ENCODE measurements at places on chromosomes 7 and 10.

DNA sequence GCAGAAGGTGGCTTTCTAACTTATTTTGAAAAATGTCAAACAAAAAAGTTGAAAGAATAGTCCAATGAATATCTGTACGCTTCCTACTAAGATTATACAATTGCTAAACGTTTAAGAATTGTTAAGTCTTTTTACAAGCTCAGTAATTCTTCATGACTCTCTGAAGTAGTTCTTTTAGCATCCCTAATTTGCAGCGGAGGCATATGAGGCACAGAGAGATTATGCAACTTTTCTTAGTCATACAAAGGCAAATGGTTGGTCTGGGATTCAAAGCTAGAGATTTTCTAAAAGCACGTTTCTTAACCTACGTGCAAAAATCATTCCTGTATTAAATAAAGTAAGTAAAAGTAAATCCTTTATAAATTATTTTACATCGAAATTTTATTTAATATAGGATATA, 254.2 kb downstream of the MAGI2 start:
- no peak for DNase-seq

GRCh38 chr7:150903606-150904005, 51.3 kb downstream of the AOC1 start:
- no peak for DNase-seq

DNA sequence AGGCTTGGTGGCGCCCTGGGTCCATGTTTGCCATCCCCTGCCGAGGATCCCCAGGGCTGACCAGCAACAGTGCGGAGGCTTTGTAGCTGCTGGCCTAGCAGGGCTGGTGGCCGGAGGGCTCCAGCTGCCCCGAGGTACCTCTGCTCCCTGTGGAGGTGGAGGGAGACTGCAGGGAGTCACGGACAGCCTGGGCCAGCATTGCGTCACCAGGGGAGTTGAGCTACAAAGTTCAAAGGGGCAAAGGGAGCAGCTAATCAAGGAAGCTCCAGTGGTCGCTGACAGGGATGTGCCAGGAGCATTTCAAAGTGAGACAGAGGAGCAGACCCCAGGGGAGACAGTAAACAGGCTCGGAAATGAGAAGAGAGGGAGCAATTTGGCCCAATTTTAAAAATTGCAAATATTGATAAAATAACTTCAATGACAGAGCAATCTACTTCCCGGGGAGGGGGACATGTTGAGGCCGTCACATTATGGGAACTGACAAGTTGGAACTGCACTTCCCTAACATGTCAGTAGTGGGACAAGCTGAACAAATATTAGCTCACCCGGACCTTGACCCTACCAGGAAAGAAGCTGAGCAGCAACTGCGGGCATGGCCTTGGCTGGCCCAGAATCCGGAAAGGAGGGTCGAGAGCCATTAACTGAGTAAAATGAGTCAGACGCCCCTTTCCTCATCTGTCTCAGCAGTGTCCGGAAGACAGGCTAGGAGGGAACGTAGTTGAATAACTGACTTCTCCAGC, 39.4 kb downstream of the BTBD16 start:
- DNase-seq, result no peak

DNA sequence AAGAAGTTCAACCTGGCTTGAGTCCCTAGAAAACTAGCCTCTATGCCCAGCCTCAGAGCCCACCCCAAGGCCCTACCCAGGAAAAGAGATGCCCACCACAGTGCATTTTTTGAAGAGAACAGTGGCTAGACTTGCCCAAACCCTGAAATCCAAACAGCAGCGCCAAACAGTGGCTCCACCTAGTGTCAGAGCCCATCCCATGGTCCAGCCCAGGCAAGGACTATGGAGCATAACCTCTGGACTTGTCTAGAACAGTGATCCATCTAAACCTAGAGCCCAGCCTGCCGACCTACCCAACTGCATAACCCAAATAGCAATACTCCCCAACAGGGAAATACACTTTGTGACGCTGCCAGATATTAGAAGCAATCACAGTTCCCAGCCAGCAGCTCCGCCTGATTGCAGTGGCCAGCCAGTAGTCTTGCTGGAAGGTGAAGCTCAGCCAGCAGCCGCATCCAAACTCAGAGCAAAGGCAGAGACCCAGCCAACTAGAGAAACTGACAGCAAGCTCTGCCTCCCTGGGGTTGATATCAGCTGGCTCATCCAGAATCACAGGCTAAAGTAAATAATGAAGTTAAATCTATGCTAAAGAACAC, 44.5 kb downstream of the HBP1 start:
- DNase-seq, result no peak

DNA sequence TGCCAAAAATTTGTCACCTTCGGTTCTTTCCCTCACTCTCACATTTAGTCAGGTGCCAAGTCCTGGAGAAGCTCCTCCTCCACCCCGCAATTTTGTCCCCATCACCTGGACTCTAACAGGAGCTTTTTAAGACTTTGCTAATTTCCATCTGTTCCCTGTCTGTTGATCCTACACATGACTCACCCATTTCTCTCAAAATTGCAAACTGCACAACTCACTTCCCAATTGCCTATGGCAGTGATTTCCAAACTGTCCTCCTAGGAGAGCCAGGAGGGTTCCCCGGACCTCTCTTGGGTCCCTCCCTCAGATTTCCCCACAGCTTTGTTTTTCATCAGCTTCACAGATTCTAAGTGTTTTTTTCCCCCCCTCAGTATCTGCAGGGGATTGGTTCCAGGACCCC, 120.3 kb downstream of the WNT2 start:
- no peak for DNase-seq

- no peak for DNase-seq
Measured at GRCh38 chr7:115749924-115750323, 280.6 kb downstream of the TFEC start.

DNA sequence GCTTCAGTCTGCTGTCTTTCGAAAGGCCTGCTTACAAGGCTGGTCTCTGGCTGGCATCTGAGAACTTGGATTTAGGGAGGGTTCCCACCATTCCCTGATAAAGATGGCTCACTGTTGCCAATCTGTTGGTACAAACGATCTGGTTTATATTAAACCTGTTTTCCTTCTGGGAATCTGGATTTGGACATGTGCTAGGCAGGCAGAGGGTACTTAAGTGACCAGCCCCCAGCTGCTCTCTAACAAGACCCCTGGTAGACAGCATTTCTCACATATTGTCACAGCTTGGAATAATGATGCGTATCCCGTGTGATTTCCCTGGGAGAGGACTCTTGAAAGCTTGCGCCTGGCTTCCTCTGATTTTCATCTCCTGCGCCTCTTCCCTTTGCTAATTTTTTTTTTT, 21.6 kb downstream of the YWHAG start:
- no peak for DNase-seq

DNA sequence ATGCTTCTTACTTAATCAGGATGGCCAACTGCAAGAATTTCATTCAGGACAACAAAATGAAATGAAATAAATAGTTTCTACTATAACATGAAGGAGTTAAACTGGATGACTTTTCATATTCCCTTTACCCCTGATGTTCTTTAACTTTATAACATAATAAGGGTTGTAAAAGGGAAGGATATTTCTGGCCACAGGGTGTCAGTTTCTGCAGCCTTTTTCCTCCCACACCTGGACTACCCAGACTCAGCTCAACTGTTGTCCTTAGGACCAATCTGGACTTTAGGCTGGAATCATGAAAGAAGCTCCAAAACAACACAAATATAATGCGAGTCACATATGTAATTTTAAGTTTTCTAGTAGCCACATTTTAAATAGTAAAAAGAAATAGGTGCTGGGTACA, 43.4 kb downstream of the PRPS1L1 start:
- no peak for DNase-seq

DNA sequence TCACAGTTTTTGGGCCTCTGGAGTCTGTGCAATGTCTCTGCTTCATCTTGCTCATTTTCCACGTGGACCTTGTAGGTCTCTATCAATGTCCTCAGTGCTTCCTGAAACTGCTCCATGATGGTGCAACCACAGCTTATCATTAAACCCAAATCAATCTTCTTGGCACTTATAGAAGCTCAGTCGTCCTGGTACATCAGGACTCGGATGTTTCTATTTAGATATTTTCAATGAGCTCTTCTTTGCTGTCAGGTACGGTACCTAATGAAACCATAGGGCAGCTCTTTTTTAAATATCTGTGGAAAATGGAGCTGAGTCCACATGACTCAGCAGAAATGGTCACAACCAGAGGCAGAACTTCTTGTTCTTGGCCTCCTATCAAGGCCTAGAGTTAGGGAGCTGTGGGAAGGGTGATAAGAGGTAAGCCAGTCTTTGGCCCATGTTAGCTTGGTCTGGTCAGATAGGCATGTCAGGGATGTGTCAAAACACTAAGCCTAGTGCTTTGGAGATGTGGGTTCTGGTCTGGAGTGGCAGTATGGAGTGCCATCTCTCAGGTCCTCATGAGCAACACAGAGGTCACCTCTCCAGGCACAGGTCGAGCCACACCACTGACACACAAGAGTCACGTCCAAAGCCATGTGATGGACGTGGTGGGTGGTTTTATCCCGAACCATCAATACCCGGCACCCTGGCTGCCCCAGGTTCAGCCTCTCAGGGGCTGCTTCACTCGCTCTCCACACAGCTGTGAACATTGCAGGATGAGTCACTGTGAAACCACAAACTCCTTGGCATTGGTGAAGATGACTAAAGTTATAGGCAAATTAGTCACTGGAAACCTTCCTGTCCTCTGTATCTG, 87.0 kb downstream of the TBXAS1 start:
- DNase-seq, result no peak

- no peak for DNase-seq
Measured at GRCh38 chr10:60781661-60782060, 3.4 kb downstream of the CDK1 start.

GRCh38 chr10:81065474-81065873, 527.8 kb downstream of the SH2D4B start:
- DNase-seq, result no peak
